Tibial artery (tissue), 4 donors: ENCODE measurements at places on chromosomes 7 and 10.
A peak's percentile ranks its signal among the peaks of the same experiment; 100 is the strongest.

- H3K4me3 ChIP-seq: no peak overlapping the region
- H3K36me3 ChIP-seq: no peaks in the 10 kb centered on the region
- no peak overlapping the region for H3K27ac ChIP-seq
- peaks cover 7% of the 10 kb centered on the region for H3K4me1 ChIP-seq
Observed at GRCh38 chr7:39672176-39672575, 48.8 kb downstream of the RALA start.

DNA sequence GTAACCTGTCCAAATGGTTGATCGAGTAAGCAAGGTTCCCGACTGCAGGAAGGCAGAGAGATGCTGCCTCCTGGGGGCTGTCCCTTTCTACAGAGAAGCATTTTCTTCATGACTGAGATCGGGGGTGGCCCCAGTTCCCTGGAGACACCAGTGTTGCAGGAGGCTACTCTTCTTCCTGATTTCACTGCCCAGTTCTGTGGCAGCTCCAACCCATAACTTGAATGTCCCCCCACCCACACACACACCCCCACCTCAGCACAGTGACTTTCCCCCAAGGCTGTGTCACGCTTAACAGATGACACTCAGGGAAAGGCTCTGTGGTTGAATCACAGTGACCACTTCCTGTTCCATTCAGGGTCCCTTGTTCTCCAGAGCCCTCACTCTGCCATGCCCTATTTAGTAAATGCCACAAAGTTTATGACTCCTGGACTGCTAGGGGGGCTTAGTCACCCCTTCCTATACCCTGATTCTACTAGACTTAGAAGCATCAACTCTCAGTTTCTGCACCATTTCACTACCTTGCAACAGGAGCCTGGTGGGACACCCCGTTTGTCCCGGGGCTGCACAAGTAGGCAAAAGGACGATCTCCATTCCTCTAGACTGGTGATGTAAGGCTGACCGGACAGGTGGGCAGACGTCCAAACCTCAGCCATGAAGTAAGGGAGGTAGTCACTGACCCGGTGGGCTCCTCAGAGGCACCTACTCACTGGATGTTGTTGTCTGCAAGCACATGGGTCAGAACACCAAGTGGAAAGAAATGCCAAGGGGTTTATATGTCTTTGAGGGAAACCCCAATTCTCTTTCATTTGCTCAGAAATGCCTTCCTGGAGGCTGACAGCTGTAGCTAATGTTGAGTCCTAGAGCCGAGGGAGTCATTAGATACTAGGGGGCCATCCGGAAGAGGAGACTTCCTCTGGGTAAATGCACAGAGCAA lies 31.3 kb upstream of the SMC3 start:
- H3K27ac ChIP-seq: no peak overlapping the region
- H3K4me1 ChIP-seq: no peaks in the 10 kb centered on the region
- no peak for DNase-seq
- H3K36me3 ChIP-seq: no peaks in the 10 kb centered on the region
- H3K27me3 ChIP-seq: peaks cover 31% of the 10 kb centered on the region

- no peaks in the 10 kb centered on the region for H3K27me3 ChIP-seq
- no peaks in the 10 kb centered on the region for H3K4me1 ChIP-seq
- H3K36me3 ChIP-seq: no peaks in the 10 kb centered on the region
- DNase-seq: no peak
Observed at GRCh38 chr10:11724938-11725776, 17.0 kb upstream of the ECHDC3 start.

DNA sequence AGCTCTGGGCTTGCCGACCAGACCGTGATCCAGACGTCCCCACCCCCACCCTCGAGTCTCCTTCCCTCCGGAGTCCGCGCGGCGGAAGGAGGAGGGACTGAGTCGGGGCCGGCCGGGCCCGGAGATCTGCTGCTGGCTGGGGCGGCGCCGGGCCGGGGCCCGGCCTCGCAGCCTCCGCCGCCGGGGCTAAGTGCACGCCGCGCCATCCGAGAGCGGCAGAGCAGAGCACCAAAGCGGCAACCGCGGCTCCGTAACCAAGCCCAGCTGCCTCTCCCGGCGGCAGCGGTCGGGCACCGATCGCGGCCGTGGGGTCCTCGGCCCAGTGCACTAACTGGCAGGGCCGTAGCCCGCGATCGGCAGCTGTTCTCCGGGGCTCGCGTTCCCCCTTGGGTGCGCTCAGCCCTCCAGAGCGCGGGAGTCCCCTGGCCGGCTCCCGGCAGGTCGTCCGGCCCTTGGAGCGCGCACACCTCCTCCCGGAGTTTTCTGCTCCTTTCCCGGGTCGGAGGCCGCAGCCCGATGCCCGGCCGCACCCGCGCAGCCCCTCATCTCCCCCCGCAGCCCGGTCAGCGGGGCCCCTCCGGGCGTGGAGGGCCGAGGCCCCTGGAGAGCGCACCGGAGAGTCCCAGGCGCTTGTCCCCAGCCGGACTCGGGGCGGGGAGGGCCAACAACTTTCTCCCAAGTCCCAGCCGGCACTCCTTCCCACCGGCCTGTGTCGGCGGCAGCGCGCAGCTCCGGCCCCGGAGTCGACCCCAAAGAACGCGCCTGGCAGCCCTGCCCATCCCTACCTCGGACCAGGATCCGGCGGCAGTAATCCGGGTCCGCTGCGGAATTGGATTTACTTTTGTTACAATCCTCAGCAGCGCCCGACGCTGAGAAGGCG lies 799 bp downstream of the VAX1 start:
- DNase-seq: no peak
- H3K36me3 ChIP-seq: no peaks in the 10 kb centered on the region
- H3K27me3 ChIP-seq: no peaks in the 10 kb centered on the region

GRCh38 chr10:75186310-75186709 lies 24.3 kb upstream of the VDAC2 start:
- H3K27ac ChIP-seq: no peak overlapping the region
- no peaks in the 10 kb centered on the region for H3K36me3 ChIP-seq
- no peaks in the 10 kb centered on the region for H3K27me3 ChIP-seq
- no peak for DNase-seq
- H3K4me3 ChIP-seq: no peak overlapping the region
- H3K4me1 ChIP-seq: no peaks in the 10 kb centered on the region

- no peak overlapping the region for H3K4me3 ChIP-seq
- no peaks in the 10 kb centered on the region for H3K36me3 ChIP-seq
- DNase-seq: no peak
- H3K4me1 ChIP-seq: no peaks in the 10 kb centered on the region
- no peak overlapping the region for H3K27ac ChIP-seq
- H3K27me3 ChIP-seq: no peaks in the 10 kb centered on the region
Observed at GRCh38 chr7:82729172-82730030, 285.8 kb upstream of the CACNA2D1 start.

GRCh38 chr7:143362131-143363015 lies at the start of gene FAM131B:
FAM131B (minus strand) TSS chr7:143362713; CDS start chr7:143362603, 110 bp downstream.
- peaks cover 26% of the 10 kb centered on the region for H3K27me3 ChIP-seq
- no peak within 1 kb of the TSS for H3K27ac ChIP-seq
- peak within 1 kb of the TSS; percentile 56 for H3K4me3 ChIP-seq
- H3K4me1 ChIP-seq: no peaks in the 10 kb centered on the region
- no peaks in the 10 kb centered on the region for H3K36me3 ChIP-seq
- no peak for DNase-seq

DNA sequence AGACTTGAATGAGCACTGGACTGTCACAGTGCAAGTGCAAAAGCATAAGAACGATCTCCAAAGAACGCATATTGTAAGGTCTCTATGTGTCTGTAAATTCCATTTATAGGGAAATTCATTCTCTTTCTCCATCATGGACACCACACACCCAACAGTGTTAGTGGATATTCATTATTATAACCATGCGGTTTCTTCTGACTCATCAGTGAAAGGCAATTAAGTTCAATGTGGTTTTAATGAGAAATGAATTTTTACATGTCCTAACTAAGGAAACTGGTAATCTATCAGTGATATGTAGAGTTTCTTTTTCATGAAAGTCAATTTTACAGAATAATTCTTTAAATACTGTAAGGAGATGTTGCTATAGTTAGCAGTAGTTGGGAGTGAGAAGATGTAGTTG lies 25.9 kb downstream of the GIMAP8 start:
- H3K4me1 ChIP-seq: no peaks in the 10 kb centered on the region
- no peaks in the 10 kb centered on the region for H3K27me3 ChIP-seq
- no peak overlapping the region for H3K4me3 ChIP-seq
